ENCODE measurements at places on chromosomes 11 and 22.

- no peak for DNase-seq
These were observed 68.5 kb upstream of the ARFGAP3 start for GRCh38 chr22:42925598-42925997.

GRCh38 chr11:64100360-64100759 lies 64.6 kb downstream of the FLRT1 start:
- DNase-seq = no peak

DNA sequence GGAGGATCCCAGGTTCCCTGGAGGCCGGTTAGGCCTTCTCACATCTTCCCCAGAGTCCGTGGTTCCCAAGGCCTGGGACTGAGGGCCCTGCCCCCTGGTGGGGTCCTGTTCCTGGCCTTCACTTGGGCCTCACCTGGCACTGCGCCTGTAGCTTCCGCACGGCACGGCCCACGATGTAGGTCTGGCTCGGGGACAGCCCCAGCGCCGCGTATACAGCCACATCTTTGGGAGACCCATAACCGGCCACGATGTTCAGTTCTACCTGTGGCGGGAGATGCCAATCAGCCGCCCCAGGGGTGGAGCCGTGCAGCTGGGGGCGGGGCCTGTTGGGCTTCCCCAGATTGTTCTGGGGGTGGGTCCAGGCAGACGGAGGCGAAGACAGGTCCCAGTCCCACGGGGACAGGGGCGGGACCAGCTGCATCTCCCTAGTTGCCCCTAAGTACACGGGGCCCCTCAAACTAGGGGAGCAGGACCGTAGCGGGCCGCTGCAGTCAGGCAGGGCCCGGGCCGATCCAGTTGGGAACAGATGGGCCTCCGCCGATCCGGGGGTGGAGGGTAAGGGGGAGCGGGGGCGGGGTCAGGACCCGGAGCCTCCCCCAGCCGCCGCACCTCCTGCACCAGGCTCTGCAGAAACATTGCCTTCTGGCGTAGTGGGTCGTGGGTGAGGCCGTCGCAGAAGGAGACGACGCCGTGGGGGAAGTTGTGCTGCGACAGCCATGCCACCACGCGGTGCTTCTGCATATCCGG lies 10.1 kb downstream of the AIP start:
- DNase-seq = no peak

DNA sequence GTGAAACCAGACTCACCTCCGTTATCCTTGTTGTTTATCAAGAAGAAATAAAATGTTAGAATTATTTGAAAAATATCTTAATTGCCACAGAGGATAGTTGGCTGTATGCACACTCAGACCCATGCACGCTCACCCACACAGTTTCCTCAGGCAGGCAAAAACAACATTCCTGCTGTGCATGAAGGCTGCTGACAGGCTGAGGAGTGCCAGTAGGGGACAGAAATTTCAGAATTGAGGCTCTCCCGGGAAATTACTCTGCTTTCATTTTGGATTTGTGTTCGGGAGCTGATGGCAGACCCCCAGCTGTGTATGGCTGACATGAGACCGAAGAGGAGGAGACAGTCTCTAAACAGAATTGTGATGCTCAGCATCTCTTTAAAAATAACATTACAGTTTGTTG lies 87.5 kb downstream of the AMOTL1 start:
- no peak for DNase-seq

DNA sequence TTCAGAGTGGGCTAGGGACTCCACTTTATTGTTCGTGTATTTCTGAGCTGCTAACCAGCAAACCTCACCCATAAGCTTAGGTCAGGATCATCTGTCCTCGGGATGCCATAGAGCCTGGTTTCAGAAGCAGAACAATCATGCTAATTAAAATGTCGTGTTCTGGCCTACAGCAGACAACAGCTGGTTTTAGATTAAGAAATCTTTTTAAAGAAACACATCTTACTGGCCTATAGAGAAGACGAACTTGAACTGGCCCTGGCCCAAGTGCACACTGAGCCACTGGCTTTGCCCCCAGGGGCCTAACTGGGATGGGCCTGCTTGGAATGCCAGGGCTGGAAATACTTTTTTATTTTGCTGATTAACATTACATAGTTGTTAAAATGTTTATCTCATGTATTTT lies 63.2 kb downstream of the ALX4 start:
- DNase-seq = no peak

DNA sequence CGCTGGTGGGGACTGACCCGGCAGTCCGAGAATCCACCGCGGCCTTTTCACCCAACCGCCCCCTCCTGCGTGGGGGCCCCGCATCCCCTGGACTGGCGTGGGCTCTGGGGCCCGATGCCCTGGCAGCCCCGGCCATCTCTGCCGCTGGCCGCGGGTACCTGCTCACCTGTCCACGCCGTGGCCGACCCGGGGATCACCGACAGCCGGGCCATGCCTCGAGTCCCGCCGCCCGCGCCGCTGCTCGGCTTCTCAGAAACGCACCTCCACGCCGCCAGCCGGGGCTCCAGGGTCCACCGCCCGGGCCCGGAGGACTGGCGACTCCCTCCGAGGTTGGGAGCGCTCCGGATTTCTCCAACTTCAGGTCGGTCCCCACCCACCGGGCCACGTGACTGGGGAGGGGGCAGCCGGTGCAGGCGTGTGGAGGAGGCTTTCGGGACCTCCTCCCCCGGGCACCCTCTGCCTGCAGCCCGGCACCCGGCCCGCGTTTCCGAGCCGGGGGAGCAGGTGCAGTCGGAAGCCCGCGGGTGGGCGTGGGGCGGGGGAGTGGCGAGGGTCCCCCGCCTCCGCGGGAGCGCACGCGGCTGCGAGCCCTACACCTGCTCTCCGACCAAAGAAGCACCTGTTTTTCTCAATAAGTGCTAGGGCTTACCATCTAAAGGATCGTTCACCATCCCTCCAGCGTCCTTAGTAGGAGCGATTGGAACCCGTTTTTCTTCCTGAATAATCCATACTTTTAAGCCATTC lies 554 bp upstream of the NRIP3 start:
- DNase-seq = no peak

GRCh38 chr11:108958368-108959104 lies 293.7 kb downstream of the DDX10 start:
- no peak for DNase-seq

Measured in NCI-H1417 treated with DMSO at 0.1 percent for 48 hours (cell line).